Activated naive CD4-positive, alpha-beta T cell treated with anti-CD3 and anti-CD28 coated beads, Interleukin-2, amount 10 ng/mL, durations not matched to agents 7 days and 5 days (primary cell): ENCODE measurements at places on chromosomes 12 and 14.
A peak's percentile ranks its signal among the peaks of the same experiment; 100 is the strongest.

GRCh38 chr14:46964378-46964777, 312.8 kb upstream of the RPL10L start:
- DNase-seq, result no peak

- no peak for DNase-seq
These were observed 53.7 kb upstream of the PELI2 start for GRCh38 chr14:56064513-56064912.

- DNase-seq, result no peak
These were observed 14.0 kb downstream of the SRSF5 start for GRCh38 chr14:69780952-69781351.

GRCh38 chr12:50052964-50053363, 4.4 kb upstream of the ASIC1 start:
- DNase-seq, result no peak

DNA sequence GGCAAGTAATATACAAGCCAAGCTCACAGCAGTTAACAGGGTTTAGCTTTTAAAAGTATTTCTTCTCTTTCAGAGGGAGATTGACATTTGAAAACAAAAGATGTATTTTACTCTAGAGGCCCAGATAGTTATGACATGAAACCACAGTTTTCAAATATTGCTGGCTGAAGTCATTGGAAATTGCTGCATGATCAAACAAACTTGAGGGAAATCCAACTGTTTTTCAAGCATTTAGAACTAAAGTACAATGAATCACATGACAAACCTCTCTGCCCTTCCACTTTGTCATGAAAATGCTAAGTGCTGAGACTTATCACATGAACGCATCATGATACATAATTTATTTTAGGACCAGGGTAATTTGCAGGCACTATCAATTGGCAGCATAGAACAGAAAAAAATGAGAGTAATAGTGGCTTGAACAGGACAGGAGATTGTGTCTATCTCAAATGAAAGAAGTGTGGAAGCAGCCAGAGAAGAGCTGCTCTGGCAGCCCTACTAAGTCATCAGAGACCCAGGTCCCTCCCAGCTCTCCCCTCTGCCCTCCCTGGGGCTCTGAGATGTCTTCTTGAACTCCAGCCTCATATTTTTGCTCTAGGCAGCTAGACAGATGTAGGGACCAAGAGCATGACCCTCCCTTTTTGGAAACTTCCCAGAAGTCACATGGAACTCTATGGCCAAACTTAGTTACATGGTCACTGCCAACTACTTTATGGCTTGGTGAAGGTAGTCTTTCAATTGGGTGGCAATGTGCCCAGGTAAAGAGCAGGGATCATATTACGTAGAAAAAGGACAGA, 90.1 kb upstream of the PELI2 start:
- DNase-seq, result no peak

DNA sequence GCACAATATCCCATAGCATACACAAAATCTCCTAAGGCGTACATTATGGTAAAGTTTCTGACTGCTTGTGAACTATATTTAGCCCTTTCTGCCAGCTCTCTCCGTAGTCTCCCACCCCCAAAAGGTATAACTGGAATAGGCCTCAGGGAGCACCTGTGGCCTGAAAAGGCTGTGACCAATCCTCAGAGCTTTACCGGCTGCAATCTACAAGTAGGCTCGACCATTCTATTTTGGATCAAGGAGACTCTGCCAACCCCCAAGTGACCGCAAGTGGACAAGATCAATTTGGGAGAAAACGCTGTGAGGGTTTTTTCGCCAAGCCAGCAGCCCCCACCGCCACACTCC, 1.2 kb downstream of the PPTC7 start:
- DNase-seq, result no peak

DNA sequence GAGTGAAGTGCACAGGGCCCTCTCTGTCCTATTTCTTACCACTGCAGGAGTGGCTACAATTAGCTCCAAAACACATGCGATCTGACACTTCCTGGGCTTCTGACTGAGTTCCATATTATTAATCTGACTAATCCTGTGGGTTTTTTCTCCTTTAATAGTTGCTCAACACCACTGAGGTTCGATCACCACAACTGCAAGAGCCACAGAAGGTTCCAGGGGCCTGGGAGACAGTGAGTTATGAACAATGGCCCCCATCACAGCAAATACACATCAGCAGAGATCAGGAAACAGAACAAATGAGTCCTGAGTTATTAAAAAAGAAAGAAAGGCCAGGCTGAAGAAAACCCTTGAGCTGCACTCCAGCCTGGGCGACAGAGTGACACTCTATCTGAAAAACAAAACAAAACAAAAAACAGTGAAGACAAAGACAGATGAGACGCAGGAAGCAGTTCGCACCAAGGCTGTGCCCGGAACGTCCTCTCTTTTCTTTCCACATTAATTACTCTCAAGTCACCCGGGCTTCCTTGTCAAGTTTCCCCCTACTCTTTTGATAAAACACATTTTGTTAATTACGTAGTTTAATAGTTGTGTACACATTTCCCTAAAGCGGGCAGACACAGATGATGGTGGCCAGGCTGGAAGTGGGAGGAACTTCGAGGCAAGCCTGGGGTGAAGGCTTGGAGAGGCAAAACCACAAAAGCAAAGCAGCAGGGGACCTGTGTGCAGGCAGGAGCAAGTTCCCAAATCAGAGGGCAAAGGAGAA, 42.7 kb downstream of the CDC42BPB start:
- DNase-seq, result no peak

DNA sequence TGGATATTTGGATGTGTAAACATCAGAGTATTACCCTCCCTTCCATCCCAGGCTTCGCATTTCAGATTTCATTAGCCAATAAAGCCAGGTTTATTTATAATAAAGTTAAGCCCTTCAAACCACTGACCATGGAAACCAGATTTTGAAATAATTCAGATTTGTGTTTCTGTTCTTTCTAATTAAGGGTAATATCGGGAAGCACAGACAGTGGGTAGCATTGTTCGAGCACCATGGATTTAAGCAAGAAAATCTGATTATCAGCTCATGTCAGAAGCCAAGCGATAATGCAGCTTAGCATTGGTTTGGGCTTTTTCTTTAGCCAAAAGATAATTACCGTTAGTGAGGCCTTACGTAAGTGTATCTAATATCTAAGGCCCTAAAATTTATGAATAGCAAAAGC, 116.1 kb downstream of the C12orf42 start:
- DNase-seq, result no peak

GRCh38 chr14:45073231-45073879, 10.6 kb upstream of the PRPF39 start:
- no peak for DNase-seq

- DNase-seq, result no peak
These were observed 176.4 kb upstream of the TMTC1 start for GRCh38 chr12:29960122-29960521.

DNA sequence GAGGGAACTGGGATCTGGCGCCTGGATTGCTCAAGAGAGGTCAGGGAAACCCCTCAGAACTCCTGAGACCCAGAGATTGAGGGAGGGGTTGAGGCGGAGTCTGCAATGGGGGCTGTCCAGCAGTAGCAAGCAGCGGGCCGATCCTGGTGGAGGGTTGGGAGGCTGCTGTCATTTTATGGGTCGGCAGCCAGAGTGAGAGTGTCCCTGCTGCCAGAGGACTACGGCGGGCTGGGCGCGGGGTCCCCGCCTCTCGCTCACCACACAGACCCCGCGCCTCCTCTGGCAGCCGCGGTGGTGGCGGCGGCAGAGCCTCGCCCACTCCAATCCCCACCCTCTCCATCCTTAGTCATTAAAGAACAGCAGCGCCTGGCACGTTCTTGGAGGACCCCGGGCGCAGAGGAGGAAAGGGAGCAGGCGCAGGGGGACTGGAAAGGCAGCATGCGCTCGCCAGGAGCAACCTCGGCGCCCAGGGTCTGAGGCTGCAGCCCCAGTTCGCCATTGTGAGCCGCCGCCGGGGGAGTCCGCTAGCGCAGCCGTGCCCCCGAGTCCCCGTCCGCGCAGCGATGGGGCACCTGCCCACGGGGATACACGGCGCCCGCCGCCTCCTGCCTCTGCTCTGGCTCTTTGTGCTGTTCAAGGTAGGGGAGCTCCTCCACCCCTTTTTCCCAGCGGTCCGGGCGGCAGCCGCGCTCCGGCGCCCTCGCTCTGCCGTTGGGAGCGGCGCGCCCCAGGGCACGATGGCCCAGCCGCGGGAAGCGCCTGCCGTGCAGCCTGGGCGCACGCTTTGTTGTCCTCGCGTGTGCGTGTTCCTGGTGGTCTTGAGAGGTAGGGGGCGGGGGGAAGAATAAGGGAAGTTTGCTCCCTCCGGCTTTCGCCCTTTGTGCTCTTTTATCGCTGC, at the start of gene PTPRO:
Gene PTPRO (plus strand): TSS at position 345 of the 898 bp plus-strand sequence.
- DNase-seq, result no peak

DNA sequence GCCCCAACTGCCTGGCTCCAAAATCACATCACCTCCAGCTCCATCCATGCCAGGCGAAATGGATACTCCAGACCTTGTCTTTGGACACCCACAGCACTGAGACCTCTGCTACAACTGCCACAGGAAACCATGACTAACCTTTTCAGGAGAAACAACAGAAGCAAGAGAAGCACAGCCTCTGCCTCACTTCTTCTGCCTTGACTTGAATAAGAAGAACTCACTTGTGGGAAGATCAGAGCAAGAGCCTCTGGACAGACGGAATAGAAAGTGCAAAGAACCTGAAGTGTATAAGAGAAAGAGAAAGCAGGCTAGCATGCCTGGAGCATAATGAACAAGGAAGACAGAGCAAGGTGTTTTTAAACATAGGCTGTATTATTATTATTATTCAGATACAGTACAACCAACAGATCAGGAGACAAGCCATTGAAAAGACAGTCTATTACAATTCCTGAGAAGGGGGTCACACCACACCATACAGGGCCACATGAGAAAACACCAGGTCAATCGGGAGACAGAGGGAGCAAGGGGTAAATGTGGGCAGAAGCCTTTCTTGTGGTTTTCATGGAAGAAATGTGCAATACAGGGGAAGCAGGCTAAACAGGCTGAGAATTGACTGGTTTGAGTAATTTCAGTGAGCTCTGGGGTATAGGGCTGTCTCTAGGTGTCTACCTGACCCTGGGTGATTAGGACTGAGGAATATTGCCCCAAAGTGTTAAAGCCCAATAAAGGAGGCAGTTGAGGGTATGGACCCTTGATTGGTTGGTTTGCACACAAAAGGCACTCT, 7.4 kb upstream of the OR10P1 start:
- DNase-seq, result no peak

DNA sequence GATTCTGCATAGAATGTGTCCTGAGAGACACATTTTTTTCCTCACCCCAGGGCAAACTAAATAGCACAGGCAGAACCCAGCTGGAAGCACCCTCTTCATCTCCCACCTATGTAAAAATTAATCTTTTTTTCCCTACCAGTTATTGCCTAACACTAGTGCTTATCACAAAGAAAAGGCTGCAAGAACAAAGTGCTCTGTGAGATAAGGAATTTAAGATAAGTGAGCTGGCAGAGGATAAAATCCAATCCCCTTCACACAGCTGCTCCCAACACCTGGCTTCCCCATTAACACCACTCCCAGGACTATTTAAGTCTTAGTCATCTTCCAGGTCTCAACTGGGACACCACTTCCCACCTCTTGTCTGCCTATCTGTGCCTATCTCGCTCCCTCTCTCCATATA, 75.2 kb downstream of the TTC9 start:
- no peak for DNase-seq

DNA sequence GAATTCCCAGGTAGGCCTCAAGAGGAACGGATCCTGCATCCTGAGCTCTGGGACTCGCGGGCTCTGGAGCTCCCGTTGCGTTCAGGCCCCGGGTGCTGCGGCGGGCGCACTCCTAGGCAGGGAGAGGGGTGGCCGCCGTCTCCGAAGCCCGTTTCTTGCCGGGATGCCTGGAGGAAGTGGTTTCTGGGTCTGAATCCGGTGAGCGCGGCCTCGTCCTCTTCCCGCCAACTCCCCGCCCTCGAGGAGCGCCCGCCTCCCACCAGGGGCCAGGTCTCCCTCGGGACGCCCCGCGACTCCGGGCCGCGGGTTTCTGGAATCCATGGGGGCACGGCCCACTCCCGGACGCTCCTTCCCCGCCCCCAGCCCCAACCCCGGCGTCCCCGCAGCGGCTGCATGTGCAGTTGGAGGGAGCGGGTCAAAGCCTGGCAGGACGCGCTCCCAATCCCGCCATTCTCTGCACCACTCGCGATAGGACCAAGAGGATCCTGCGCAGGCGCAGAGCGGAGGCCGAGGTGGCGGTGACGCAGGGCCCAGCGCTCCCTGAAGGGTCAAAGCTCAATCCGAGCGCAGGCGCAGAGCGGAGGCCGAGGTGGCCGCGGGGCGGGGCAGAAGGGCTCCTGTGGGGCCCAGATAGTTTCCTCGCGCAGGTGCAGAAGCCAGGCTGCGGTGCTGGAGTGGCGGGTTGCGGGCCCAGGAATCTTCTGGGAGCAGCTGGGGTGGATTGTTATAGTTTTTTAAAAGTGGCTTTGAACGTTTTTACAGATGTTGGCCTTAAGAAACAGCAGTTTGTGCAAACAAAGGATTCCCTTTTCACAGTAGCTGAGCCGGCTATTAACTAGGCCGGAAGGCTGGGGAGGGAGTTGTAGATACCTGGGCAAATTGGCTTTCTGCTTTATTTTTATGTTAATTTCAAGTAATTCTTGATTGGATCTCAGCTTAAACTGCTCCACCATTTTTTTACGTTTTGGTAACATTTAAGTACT, 796.4 kb downstream of the AACS start:
- DNase-seq, result no peak

DNA sequence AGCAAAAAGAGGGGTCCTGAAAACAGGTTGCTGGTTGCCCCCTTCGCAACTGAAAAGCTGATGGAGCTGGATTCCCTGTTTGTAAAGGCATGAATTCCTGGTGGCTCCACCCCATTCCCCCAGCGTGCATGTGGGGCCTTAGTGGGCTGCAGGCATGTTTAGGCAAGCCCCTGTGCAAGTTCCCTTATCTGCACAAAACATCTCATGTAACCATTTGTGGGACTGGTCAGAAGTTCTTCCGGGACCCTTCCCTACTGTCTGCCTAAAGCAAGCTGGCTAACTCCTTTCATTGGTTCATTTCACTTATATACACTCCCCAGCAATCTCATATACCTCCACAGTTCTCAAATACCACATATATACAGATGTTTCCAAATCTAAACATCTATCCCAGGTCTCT, 24.0 kb upstream of the HIGD1C start:
- no peak for DNase-seq

DNA sequence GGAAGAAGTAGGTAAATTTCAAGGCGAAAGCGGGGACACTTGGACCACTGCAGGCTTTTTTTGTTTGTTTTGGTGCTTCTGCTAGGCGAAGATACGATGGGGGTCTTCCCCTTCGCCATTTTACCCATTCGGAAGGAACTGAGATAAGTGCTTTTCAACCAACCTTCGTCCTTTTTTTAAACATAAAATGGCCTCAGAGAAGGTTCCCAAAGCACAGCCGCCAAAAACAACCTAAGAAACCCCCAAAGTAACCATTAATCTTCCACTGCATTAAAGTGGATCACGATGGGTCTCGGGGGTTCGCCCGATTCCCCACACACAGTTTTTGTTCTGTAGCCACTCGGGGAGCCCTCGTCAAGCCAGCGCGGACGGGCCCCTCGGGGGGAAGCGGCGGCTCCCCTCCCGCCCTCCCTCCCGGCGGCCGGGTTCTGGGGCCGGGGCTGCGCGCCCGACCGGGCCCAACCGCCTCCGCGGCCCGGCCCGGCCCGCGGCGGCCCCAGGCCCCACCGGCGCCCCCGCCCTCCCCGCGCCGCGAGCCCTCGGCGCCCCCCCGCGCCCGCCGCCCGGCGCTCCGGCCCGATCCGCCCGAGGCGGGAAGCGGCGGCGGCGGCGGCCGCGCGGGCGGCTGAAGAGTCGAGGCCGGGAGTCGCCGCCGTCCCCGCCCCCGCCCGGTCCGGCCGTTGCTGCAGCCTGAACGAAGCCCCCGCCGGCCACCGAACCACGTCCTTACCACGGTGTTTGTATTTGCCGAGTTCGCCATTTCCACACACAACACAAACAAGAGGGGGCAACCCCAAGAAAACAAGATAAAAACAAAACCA, 790 bp downstream of the GTF2A1 start:
- peak; percentile 54 for DNase-seq
